H7 (cell line): ENCODE measurements at places on chromosomes 4 and X. TPM values are rescaled to one million over a fixed set of nuclear protein-coding genes. Genes with fewer than 3 reads are reported as not detected.

- DNase-seq = peak; percentile 23
Measured at GRCh38 chr4:163554870-163555465, 60.5 kb downstream of the TMA16 start.

GRCh38 chrX:13076176-13076961, 31.9 kb upstream of the FAM9C start:
- no peak for DNase-seq

GRCh38 chr4:10625131-10625530, 59.4 kb downstream of the CLNK start:
- DNase-seq = no peak

DNA sequence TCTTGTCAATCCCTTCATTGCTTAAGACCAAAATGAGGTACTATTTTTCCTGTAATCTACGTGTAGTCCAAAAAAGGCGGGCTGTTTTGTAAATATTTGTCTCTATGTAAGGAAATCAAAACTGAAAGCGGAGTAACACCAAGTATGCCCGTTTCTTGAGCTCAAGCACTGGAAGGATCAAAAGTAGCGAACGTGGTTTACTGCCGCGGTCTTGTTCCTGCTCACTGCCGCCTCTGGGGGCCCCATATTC, 71.5 kb downstream of the AFF1 start:
- no peak for DNase-seq

DNA sequence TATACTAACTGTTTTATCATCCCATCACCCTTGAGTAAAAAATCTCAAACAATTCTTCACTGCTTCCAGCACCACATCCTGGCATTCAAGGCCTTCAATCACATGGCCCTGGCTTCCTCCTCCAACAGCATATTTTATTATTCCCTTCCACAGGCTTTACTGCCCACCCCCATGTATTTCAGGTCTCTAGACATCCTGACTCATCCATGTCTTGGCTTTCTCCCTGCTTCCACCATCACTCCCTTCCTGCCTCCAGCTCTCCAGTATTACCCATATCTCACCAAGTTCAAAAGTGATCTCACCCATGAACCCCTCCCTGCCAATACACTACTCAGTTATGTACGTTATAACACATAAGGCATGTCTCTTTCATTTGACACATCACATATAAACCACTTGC, 34.7 kb upstream of the PLAC1 start:
- DNase-seq = no peak

- DNase-seq = no peak
Measured at GRCh38 chr4:154616731-154617130, 4.3 kb upstream of the FGG start.

GRCh38 chr4:180190382-180190781, 2052.8 kb upstream of the TENM3 start:
- DNase-seq = no peak

- DNase-seq = no peak
Measured at GRCh38 chrX:153952373-153953026, 8.1 kb upstream of the RENBP start.

DNA sequence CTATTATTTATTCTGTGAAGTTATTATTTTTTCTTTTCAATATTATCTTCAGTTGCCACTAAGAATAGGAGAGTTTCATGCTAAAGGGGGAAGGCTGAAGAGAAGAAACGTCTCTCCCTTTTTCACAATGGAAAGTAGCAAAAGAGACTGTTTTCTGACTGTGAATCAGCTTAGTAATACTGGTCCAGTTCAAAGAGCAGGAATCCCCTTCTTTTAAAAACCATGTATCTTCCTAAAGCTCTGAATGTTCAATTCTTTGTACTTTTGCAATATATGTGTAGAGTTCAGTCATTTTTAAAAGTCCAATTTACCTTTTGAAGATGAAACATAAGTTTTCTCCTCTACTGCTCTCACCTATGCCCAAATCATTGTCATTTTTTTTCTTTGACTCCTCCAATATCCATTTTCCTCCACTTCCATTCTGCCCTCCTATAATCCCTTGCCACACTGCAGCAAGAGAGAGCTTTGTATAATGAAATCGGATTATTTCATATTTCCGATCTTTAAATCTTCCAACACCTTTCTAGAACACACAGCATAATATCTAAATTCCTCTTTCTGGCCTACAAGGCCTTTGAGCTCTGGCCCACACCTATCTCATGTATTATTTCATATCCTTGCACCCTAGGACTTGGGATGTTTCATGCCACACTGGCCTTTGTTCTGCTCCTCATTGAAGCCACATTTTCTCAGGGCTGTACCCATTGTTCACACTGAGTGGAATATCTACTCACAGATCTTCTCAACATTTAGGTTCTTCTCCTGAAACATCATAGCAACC, 195.3 kb downstream of the CAMK2D start:
- no peak for DNase-seq

DNA sequence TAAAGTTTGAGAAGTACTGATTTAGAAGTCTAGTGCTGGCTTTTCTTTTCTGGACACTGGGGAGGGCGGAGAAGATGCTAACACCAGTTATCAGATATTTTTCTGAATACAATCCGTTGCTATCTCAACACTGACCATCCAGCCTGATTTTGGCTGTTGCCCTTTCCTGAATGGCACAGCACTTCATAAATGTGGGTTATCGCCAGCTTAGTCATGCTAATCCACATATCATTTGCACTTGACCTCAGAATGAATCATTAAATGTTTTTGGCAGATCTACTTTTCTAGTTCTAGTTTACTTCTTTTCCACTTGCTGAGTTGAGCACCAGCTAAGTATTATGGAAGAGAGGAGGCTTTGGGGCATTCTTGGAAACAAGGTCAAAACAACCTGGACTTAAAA, 60.8 kb upstream of the ESX1 start:
- DNase-seq = no peak

DNA sequence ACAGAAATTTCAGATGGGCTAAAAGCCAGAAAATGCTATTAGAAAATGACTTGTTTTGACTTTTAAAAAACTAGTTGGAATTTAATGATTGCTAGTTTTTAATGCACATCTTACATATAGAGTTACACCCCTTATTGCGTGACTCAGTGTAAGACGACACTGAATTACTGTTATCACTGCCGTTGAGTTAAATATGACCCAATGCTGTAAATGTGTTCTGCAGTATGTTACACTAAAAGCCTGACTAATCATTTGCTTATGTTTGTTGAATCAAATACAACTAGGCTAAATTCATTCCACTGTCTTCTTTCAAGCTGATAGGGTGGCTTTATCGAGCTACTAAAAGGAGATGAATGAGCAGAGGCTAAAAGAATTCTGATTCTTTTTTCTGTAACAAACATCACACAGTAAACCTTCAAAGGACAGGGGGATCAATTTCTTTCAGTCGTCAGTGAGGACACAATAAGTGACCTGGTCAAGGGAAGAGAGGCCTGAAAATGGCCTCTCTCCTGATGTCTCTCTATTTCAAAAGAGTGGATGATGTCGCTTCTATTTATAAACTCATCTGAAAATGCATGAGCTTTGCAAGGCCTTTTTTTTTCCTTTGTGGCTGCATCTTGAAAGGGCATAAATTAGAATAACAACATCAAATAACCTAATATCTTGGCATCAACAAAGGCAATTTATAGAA, 142.2 kb upstream of the KCNIP4 start:
- DNase-seq = no peak

- peak; percentile 67 for DNase-seq
Measured at GRCh38 chr4:107037199-107037584, 1.1 kb upstream of the DKK2 start.

- DNase-seq = no peak
Measured at GRCh38 chrX:31178769-31179125, 106.9 kb upstream of the FTHL17 start.

- no peak for DNase-seq
Measured at GRCh38 chr4:101252721-101253120, 94.6 kb downstream of the PPP3CA start.

The NCAPG gene
- 75.2 and 77.1 TPM in 2 replicates for total RNA-seq

The SCFD2 gene
- 13.5 and 16.9 TPM in 2 replicates for total RNA-seq

The AFP gene
- total RNA-seq = 4.2 and 5.4 TPM in 2 replicates

The SMIM10 gene
- total RNA-seq = 2.3 and 3.0 TPM in 2 replicates

The USP17L21 gene
- total RNA-seq = not detected in 2 replicates

The KIAA1210 gene
- total RNA-seq = not detected in 2 replicates

The THOC2 gene
- total RNA-seq = 43.3 and 65.8 TPM in 2 replicates

The SYN1 gene
- total RNA-seq = 0.81 and 2.1 TPM in 2 replicates

The FAM47A gene
- total RNA-seq = not detected in 2 replicates
